ENCODE measurements at places on chromosomes 16 and 17.

DNA sequence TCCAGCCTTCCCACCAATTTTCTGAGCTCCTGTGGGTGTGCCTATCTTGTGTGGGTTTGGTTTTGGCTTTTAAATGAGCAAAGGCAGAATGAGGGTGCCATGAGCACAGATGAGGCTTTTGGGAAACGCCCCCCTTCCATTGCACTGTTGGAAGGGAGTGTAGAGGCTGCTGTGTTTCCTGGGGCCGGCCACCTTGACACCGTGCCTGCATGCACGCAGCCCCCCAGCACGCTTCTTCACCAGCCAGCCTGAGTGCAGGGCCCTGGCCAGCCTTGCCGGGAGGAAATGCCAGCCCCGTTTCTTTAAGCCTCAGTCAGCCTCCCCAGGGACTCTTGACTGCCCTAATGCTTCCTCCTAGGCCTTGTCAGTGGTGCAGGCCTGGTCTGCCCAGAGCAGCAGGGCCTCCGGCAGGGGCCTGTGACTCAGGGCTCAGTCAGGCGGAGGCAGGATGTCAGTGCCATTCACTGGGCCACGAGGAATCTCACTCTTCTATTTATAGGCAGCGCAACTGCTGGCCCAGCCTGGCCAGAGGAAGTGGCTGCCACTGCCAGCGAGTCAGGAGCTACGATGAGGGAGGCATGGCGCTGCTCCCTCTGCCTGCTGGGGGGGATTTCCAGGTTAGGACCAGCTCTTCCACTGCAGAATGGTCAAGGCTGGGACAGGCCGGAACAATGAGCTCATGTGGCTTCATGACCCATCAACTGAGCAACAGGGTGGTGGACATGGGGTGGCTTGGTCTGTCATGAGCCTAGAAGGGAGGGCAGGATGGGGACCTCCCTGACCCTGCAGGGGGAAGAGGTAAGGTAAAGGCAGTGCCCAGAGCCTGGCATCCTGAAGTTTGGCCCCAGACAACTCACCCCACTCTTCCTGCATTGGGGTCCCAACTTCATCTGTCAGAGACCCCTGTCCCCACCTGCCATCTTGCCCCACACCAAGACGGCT is 205.2 kb downstream of the RAB11FIP4 start:
- no peak for DNase-seq

GRCh38 chr16:88505405-88506082 is 52.5 kb downstream of the ZFPM1 start:
- no peak for DNase-seq

DNA sequence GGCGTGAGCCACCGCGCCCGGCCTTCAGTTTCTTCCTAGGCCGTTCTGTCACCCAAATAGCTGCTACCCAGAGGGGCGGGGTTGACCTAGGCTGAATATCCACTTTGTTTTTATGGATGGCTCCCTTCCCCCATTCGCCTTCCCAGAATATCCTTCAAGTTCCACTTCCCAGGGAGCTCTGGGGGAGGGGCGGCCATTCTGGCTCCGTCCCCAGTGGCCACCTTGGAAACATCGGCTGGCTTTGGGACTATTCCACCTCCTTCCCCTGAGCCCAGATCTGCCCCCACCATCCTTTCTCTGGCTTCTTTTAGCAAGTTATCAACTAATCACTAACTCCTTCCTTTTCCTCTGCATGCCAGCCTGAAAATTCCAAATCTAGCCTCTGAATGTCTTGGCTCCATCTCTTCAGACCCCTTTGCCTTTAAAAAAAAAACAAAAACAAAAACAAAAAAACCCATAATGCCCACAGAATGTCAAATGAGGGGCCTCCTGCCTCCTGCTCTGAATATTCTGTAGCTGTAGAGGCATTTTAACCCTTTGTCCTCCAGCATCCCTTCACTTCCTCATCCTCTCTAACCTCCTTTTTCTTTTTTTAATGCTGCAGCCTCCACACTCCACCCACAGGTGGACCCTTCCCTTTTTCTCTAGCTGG is 6.4 kb downstream of the ATP1B2 start:
- no peak for DNase-seq

DNA sequence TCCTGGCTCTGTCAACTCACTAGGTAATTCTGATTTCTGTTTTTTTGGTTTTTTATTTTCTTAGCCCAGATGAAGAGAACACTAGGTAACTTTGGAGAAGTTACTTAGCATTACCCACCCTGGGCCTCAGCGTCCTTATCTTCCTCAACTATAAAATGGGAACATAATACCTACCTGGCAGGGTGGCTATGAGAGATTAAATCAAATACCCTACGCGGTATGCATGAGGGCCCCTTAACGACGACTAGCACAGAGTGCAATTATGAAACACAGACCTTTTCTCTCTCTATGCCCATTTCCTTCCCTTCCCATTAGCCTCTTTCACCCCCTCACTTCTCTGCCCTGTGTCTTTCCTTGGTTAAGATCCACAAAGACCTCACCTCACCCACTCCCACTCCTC is 11.1 kb downstream of the XPO6 start:
- DNase-seq: no peak

GRCh38 chr17:83012868-83013778 is 66.3 kb upstream of the METRNL start:
- no peak for DNase-seq

DNA sequence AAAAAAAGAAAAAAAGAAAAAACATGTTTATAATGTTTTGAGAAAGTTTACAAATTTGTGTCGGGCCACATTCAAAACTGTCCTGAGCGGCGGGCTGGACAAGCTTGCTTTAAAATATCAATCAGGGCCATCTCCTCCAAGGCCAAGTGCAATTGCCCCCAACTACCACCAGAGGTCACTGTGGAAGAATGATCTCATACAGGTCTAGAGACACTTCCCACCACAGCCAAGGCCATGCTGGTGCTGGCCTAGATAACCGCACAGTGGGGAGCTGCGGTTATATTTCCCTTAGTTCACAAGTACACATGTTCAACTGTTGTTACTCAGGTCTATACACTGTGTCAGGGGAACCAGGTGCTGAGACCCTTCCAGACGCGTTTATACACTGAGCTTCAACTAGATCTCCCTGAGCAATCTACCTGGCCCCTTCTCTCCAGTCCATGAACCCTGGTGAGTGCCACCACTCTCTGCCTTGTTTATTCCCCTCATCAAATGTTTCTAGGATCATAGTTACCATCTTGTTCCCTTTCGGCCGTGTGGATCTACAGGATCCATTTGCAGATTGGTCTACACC is 83.8 kb upstream of the CCL2 start:
- DNase-seq: no peak

GRCh38 chr17:21272881-21273792 is 11.4 kb upstream of the MAP2K3 start:
- no peak for DNase-seq

DNA sequence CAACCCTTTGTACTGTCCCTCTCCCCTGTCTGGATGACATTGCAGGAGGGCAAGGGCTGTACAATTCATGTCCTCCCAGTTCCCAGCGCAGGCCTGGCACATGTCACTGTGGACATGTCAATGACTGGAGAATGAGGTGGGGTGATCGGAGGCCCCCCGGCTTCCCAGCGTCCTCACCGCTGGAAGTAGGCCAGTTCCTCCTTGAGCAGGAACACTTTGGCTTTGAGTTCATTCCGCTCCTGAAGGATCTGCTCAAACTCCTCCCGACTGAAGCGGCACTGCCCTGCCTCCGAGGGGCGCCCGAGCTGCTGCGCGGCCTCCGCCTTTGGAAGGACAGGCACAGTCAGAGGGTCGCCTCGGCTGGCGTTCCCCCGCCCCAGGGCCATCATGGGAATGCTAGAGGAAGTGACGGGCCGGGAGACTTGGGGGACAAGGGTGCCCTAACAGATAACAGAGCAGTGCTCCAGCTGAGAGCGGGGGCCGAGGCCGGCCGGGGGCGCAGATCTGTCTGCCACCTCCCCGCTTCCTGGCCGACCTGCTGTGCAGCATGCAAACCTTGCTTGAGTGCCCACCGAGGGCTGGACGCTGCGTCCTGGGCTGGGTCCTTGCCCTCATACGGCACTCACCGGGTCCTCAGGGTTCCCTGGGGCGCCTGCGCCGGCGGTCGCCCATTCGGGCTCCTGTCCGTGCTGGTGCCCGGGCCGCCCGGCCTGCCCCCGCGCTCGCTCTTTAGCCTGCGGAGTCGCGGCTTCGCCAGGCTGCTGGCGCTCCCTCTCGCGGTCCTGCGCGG is 1.3 kb downstream of the RILP start:
- DNase-seq: no peak

DNA sequence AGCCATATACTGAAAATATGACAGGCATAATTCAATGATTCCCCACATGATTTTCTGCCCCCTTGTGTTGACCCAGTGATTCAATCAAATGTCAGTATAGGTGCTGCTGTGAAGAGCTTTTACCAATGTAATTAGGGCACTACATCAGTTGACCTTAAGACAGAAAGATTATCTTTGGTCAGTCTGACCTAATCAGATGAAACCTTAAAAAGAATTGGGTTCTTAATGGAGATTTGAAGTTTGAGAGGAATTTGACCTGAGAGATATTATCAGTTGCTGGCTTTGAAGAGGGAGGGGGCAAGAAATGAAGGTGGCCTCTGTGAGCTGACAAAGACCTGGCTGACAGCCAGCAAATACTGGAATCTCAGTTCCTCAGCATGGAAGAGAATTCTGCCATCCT is 358.7 kb upstream of the CA10 start:
- DNase-seq: no peak

GRCh38 chr17:72735592-72735991 is 356.9 kb downstream of the SLC39A11 start:
- no peak for DNase-seq

- no peak for DNase-seq
Observed at GRCh38 chr17:39014795-39015545, 47.8 kb upstream of the FBXO47 start.

DNA sequence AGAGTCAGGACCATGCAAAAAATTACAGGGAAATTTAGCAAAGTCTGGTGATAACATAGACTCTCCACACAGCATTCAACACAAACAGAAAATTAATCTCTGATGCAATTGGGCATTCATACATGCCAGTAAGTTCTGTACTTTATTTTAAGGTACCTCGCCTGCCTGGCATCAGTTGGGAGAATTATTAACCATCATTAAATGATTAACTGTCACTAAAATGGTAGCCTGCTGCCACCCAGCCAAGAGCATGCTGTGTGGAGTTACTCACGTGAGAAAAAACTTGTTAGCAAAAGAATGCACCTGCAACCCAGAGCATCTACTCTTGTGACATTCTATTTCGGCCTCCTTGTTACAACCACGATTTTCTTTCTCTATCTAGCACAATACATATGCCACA is 117.2 kb downstream of the GRIN2A start:
- no peak for DNase-seq

- no peak for DNase-seq
Observed at GRCh38 chr17:63701868-63702720, 2.2 kb upstream of the LIMD2 start.

DNA sequence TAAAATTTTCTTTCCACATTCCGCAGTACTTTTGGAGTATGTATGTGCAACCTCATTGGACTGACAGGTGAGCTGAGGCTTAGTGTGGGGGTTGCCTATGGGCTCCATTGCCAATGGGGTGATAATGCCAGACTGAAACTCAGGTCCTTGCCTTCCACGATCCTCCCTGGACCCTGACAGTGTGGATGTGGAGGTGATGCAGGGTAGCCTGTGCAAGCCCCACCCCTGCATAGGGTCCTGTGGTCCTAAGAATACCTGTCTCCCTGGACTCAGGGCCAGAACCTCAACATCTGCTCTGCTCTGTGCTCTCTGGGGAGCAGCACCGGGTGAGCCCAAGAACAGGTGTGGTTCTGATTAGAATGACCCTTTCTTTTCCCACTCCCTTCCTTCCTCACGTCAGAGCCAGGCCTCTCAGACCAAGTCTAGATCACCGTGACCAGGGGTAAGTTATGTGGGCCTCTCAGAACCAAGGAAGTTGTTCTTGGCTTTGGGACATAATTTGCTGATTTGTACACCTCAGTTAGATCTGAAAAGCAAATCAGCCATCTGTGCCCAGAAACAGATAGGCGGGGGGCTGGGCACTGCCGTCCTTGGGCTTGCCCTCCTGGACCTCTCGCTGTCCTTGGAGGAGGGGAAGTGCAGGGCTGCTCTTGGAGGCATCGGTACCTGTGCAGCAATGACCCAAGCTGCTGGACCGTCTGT is 8.4 kb upstream of the TNS4 start:
- no peak for DNase-seq
